ENCODE measurements at places on chromosomes 6 and 20.

- DNase-seq = no peak
Observed at GRCh38 chr20:48414786-48415185, 413.0 kb downstream of the PREX1 start.

DNA sequence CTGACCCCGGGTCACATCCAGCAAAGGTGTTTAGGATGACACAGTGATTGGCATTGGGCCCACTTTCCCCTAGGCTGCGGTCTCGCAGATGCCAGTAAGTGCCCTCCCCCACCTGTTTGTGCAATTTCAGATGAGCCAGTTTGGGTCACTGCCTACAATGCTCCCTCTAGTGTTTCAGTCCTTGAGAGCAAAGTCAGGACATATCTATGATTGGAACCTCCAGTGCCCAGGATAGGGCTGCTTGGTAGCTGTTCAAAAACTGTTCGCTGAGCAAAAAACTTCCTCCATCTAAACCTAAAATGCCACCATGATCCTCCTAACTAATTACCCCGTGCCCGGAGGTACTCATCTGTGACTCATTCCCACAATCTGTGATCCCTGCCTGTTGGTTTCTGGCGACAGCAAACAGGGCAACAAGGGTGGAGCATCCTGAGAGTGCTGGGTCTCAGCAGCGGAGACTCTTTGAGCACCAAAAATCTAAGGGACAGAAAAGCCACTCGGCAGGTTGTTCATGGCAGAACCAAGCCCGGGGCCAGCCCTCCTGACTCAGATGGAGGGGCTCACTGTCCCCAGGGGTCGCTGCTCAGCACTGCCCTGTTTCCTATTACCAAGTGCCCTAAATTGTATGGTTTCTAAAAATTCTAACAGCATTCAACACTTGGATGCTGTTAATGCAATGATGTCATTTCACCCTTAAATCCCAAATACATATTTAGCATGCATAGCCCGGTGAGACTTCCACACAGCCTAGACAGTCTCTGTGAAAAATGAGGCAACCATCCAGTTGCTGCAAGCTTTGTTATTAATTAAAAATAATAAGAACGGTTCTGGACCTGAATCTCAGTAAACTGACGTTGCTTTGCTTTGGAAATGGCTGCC, 5.0 kb downstream of the VSX1 start:
- peak; percentile 39 for DNase-seq

GRCh38 chr20:13458860-13459451, 179.8 kb downstream of the TASP1 start:
- peak; percentile 28 for DNase-seq

GRCh38 chr20:15185913-15186312, 848.5 kb upstream of the FLRT3 start:
- DNase-seq = no peak

DNA sequence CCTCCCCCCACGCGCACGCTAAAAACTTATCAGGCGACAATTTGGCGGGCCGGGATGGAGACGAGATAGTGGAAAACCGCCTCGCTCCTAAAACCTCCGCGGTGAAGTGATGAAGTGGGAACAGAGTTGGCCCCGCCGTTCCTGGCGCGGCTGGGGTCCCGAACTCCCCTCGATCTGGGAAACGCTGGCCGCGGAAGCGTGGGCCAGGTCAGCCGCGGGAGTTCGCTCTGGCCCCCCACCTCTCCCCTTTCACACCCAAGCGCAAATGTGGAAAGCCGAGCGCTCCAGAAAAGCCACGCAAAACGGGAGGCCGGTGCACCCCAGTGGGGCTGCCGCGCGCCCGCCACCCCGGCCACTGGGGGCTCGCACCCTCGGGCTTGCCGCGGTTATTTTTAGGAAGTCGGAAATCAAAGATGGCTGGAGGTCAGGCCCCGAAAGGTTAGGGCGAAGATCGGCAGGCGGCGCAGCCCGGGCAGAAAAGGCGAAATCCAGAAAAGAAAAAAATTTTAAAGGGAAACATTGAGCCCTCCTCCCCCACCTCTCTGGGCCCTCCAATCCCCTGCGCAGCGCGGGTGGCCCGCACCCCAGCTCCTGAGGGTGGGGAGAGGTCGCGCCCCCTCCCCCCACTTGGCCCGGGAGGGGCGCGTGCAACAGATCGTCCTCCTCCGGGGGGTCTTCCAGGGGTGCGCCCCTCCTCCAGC, 1.0 kb downstream of the SALL4 start:
- DNase-seq = no peak

- no peak for DNase-seq
Observed at GRCh38 chr6:135030532-135031178, 24.0 kb downstream of the HBS1L start.

DNA sequence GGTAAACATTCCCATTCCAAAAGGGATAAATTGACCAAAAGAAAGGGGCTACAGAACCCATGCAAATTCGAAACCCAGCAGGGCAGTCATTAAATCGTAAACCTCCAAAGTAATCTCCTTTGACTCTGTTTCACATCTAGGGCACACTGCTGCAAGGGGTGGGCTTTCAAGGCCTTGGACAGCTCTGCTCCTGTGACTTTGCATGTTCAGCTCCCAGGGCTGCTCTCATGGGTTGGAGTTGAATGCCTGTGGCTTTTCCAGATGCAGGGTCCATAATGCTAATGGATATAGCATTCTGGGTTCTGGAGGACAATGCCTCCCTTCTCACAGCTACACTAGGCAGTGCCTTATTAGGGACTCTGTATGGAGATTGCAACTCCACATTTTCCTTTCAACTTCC, 211.9 kb upstream of the MANEA start:
- DNase-seq = no peak

GRCh38 chr6:121694801-121695251, 259.4 kb downstream of the GJA1 start:
- DNase-seq = no peak

- no peak for DNase-seq
Observed at GRCh38 chr20:50504231-50504823, 5.9 kb upstream of the PTPN1 start.

DNA sequence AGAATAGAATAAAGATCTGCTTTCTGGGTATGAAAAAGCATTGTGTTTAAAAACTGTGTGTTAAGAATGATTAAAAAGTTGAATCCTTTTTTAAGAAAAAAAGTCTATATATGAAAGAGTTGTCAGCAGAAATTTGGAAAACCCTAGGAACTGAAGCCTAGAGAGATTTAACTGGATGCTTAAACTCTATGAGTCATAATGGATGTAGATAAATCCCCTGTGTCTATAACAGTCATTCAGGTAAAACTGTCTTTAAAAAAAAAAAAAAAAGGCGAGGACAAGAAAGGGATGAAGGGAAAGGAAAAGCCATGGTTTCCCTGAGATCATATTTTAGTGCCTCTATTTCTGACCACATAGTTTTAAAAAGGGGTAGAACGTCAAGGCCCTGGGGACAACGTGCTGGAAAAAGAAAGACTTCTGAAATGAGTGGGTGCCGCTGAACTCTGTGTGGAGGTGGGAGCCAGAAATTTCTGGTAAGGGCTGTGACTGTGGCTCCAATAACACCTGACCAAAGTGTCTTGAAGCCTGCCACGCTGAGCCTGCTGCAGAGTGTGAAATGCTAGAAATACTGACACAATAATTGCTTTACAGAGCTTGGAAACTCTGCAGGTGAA, 302.6 kb upstream of the ARID1B start:
- no peak for DNase-seq

DNA sequence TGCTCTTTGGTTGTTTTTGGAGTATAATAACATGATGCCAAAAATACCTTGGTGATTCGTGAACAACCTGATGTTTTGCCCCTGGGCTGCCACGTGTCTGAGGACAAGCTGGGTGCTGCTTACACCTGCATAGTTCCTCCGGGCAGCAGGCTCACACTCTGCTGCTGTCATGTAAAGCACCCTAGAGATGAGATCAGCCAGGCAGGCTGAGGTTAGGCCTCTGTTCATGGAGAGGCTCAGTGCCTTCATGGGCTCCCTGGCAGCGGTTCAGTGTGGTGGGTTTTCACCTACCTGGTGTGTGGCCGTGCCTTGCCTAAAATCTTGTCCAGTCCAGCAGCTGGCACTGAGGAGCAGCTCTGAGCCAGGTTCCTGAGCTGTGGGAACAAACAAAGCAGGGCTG, 60.1 kb upstream of the TAGAP start:
- DNase-seq = no peak

- DNase-seq = no peak
Observed at GRCh38 chr20:8322662-8323217, 190.7 kb downstream of the PLCB1 start.

DNA sequence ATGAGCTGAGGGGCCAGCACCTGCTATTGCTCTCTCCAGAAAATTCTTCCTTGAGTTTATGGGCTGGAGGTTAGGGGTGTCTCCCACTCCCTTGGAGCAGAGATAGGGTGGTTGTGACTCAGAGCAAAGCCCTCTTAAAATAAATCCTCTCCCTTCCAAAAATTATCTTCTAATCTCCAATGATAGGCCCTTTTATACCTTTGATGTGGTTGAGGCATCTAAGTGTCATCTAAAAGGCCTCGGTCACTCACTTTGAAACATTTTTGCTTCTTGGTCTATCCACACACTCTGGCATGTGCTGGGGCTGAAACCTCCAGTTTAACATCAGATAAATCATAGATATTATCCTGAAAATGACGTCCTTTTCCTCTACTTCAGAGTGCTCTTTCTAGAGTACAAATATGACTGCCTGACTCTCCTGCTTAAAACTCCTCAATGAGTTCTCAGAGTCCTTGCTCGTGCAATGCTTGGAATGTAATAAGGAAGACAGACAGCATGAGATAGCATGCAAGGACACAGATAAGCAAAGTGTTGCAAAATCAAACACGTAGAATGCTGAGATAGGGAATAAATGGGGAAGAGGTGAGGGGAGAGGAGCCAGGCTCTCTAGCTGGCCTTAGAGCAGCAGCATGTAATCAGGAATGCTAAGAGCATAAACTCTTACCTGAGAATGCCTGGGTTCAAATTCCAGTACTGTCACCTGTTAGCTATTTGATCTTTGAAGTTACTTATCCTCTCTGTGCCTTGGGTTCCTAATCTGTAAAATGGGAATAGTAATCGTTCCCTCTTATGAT, 374.1 kb upstream of the CITED2 start:
- no peak for DNase-seq

DNA sequence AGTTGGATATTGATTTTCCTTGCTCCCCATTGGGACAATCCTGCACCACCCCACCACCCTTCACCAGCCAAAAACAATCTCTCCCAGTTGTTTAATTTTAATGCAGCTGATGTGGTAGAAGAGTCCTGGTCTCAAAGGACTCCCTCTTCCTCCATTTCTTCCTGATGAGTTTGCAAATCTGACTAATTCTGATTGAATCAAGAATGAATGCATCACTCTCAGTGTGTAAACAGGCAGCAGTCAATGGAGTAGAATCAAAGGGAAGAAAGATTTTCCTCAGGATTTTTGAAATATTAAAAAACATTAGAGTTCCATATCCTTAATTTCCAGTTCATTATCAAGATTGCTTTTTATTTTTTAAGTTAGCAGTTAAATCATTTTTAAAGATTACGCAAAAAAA, 54.0 kb downstream of the PLG start:
- DNase-seq = no peak

DNA sequence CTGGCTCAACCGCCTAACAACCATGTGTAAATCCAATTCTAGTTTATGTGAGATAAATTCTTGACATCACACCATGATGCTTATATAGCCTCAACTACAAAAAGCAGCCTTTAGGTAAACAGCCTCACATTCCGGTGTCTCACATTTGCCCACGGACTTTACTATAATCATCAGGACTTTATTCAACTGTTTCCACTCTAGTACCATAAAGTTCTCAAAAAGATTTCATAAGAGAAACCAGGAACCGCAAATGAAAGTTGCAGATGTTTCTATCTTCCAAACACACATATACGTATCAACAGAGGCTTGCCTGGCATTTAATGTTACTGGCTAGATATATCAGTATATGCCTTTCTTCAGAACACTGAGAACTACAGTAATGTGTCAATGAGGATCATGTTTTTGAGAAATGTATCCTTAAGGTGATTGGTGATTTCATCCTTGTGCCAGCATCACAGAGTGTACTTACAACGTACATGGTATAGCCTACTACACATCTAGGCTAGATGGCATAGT, 80.0 kb downstream of the EPB41L2 start:
- no peak for DNase-seq

GRCh38 chr6:100229512-100229911, 235.2 kb downstream of the SIM1 start:
- no peak for DNase-seq

- no peak for DNase-seq
Observed at GRCh38 chr6:160974304-160974771, 17.2 kb upstream of the MAP3K4 start.

DNA sequence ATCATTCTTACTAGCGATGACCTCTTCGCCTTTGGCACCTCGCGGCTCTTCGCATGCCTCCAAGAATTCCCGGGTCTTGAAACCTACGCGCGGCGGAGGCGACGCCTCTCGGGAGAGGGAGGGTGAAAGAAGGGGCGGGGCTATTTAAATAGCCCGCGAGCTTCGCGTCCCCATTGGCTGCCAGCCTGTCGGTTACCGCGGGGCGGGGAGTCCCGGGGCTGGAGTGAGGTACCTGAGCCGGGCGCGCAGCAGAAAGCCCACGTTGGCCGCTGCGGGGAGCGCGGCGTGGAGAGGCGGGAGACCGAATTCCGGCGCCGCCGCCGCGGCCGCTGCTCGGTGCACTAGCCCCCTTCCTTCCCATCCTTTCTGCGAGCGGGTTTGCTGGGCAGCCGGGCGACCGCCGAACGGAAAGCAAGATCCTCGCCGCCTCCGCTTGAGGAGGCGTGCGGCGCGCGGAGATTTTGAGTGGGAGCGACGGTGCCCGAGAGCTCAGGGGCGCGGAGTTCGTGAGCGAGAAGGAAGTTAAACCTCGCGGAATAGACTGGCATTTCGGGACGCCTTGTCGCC, at the start of gene BMP6:
Gene BMP6, plus strand, starts transcription at position 251 of the 567 bp plus-strand sequence. CDS start 857 bp downstream, outside the sequence.
- DNase-seq = peak; percentile 69

GRCh38 chr6:39439342-39440038, 117.0 kb upstream of the KCNK16 start:
- DNase-seq = no peak

- no peak for DNase-seq
Observed at GRCh38 chr20:10584371-10584770, 89.4 kb downstream of the JAG1 start.

- no peak for DNase-seq
Observed at GRCh38 chr6:45706319-45706718, 309.3 kb downstream of the CLIC5 start.

- DNase-seq = no peak
Observed at GRCh38 chr6:62808565-62809293, 402.5 kb upstream of the FKBP1C start.

DNA sequence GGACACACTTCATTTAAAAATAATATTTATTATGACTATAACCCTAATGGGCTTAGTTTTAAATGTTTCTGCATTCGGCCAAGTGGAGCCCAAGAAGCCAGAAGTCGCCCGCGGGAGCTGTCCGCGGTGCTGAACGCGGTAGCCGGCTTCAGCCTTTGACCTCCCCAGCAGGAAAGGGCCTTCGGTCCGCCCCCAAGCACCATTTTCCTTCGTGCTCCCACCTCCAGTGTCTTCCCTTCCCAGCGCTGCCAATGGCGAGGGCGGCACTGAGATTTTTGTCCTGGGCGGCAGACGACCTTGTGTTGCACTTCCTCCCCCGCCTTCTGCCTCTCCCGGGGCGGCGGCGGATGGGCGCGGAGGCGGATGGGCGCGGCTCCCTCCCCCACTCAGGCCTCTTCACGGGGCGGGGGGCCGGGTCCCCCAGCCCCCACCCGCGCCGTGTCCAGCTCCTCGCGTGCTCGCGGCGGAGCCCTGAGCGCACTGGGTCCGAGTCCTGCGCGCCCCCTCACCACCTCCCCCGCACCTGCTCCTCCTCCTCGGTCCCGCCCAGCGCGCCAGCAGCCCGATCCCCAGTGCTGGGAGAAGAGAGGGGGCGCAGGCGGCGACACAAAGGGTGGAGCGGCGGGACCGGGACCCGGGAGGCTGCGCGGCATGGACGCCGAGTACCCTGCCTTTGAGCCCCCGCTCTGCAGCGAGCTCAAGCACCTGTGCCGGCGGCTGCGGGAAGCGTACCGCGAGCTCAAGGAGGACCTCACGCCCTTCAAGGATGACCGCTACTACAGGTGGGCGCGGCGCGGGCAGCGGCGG, 23.6 kb upstream of the TMEM181 start:
- no peak for DNase-seq

Data from Panc1 (cell line).